ENCODE measurements at places on chromosomes 4 and X. TPM values are rescaled to one million over a fixed set of nuclear protein-coding genes. Genes with fewer than 3 reads are reported as not detected.

The TCEAL7 gene
- 10.2 TPM for polyA plus RNA-seq

The NMU gene
- not detected for polyA plus RNA-seq

The SPATA18 gene
- 10.6 TPM for polyA plus RNA-seq

GRCh38 chrX:46260499-46260898 is 284.7 kb downstream of the ZNF674 start:
- DNase-seq: no peak

- DNase-seq: no peak
Observed at GRCh38 chr4:120352739-120353138, 286.1 kb upstream of the MAD2L1 start.

DNA sequence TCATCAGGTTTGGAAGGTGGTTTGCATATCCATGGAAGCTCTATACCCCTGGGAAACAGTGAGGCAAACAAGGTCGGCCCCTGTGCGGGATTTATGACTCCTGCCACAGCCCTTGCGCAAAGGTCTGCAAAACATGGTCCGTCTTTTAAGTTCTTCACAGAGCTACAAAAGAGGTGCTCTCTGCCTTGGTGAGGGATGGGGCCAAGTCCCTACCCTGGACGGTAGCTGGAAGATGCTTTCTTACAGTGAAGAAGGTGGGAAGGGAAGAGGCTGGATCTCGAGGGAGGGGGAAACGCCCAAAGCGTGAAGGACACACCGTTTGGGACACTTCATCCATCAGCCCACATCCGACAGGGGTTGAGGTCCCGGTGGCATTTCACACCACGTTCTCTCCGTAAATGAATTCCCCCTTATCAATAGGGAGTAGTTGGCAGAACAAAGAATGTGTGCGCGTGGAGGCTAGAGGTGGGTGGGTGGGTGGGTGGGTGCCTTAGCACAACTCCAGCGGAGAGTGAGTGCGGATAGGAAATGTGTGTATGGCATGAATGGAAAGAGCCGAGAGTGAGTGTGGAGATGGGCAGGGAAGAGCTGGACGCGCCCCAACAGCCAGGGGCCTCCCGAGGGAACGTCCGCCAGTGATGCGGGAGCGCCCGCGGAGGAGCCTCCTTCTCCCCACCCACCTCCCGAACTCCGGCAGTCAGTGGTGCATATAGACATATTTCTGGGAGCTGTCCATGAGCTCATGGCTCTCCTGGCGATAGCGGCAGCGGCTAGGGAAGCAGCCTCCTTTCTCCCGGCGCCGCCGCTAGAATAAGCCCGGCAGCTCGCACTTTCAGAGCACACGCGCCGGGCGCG is 68.3 kb downstream of the LARP7 start:
- peak; percentile 1 for DNase-seq

DNA sequence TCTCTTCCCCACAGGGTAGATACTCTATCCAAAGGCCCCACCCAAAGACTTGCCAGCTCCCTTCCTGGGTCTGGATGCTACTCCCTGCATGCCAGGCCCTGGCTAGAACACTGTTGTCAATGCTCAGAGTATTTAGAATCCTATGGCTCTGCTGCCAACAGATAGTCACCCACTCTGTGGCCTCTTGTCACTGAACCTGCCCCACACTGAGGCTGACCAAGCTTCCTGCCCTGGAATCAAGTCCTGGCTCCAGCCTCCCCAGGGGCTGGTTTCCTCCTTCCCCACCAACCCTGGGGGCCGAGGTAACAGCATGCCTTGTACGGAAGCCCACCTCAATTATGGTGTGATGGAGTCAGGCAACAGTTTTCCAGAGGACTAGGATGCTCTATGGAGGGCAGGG is 63.3 kb downstream of the EFNB1 start:
- no peak for DNase-seq

- DNase-seq: no peak
Observed at GRCh38 chr4:71389149-71389827, 50.5 kb downstream of the SLC4A4 start.

- DNase-seq: no peak
Observed at GRCh38 chr4:35793045-35793722, 451.1 kb downstream of the ARAP2 start.

GRCh38 chrX:30085571-30085970 is 129.8 kb upstream of the MAGEB2 start:
- DNase-seq: no peak

DNA sequence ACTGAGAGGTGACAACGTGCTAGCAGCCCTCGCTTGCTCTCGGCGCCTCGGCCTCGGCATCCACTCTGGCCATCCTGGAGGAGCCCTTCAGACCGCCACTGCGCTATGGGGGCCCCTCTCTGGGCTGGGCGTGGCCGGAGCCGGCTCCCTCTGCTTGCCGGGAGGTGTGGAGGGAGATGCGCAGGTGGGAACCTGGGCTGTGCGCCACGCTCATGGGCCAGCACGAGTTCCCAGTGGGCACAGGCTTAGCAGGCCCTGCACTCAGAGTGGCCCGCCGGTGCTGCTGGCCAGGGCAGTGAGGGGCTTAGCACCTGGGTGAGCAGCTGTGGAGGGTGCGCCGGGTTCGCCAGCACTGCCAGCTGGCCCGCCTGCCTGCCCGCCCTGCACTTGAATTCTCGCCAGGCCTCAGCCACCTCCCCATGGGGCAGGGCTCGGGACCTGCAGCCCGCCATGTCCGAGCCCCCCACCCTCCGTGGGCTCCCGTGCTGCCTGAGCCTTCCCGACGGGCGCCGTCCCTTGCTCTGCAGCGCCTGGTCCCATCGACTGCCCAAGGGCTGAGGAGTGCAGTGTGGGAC is 148.0 kb downstream of the RAPGEF2 start:
- DNase-seq: no peak

DNA sequence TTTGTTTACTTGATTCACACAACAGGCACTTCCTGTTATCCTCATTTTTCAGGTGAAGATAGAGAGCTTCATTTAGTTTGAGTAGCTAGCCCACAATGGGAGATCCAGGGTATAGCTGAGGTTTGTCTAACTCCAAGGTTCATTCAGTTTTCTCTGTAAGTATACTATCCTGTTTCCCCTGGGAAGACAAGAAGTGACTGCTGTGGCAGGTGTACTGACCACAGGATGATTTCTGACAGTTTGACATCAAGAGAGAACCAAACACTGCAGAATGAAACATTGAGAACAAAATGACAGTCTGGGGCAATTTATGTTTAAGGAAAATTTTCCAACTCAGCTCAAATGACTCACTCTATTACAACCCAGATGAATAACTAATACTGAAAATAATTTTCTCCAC is 958.0 kb downstream of the STPG2 start:
- no peak for DNase-seq

GRCh38 chr4:174398728-174399127 is 115.0 kb downstream of the CEP44 start:
- DNase-seq: no peak

- DNase-seq: no peak
Observed at GRCh38 chr4:37424753-37425152, 180.2 kb downstream of the NWD2 start.

DNA sequence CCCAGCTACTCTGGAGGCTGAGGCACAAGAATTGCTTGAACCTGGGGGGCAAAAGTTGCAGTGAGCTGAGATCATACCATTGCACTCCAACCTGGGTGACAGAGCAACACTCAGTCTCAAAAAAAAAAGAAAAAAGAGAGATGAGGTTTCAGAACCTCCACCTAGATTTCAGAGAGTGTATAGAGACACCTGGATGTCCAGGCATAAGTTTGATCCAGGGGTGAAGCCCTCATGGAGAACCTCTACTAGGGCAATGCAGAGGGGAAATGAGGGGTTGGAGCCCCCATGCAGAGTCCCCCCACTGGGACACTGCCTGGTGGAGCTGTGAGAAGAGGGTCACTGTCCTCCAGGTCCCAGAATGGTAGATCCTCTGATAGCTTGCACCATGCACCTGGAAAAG is 92.8 kb upstream of the HSD17B10 start:
- no peak for DNase-seq
